Fibroblast of lung (primary cell): ENCODE measurements at places on chromosomes 16 and 17. TPM values are rescaled to one million over a fixed set of nuclear protein-coding genes. Genes with fewer than 3 reads are reported as not detected.

DNA sequence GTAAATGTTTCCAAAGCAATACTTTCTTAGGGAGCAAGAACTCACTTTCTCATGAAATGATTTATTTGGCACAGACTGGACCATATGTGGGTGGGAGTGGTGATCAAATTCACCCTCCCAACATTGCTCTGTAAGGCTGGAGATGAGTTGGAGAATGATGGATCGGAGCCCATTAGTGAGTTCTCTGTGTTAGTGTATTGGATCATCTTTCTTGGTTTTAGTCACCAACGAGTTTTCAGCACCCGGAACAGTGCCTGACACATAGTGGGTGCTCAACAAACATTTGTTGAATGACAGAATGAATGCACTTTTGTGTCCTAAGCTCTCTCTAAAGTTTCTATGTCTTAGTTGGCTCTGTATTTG is 104.5 kb upstream of the FAM20A start:
- DNase-seq: no peak
- no peaks in the 10 kb centered on the region for H3K27me3 ChIP-seq
- H3K4me3 ChIP-seq: no peak overlapping the region
- H3K36me3 ChIP-seq: no peaks in the 10 kb centered on the region

GRCh38 chr16:2591476-2592240 is 53.8 kb downstream of the PDPK1 start:
- no peaks in the 10 kb centered on the region for H3K4me1 ChIP-seq
- DNase-seq: no peak
- peaks cover 19% of the 10 kb centered on the region for H3K36me3 ChIP-seq
- H3K27ac ChIP-seq: no peak overlapping the region
- no peak overlapping the region for H3K4me3 ChIP-seq

DNA sequence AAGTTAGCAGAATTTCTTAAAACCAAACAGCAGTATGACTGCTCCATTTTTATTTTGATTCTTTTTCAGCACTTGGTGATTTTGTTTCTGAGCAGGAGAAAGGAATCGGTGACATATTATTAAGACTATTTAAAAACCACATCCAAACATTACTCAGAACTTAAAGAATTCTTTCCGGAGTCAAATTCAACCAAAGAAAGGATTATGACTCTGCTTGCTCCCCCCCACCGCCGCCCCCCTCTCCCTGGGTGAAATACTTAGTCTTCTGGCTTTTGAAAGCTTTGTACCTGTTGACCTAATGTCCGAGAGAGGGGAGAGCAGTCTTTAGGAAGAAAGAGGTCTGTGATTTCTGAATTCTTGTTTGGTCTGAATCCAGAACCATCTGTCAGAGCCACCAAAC is 17.9 kb upstream of the COL1A1 start:
- peaks cover 41% of the 10 kb centered on the region for H3K4me1 ChIP-seq
- H3K4me3 ChIP-seq: peak overlapping the region; percentile 17
- no peaks in the 10 kb centered on the region for H3K36me3 ChIP-seq
- no peaks in the 10 kb centered on the region for H3K27me3 ChIP-seq
- peak; percentile 94 for DNase-seq

GRCh38 chr16:21684199-21684598 is 20.4 kb downstream of the OTOA start:
- peaks cover 3% of the 10 kb centered on the region for H3K27me3 ChIP-seq
- DNase-seq: no peak
- H3K4me1 ChIP-seq: no peaks in the 10 kb centered on the region
- no peaks in the 10 kb centered on the region for H3K36me3 ChIP-seq
- no peak overlapping the region for H3K27ac ChIP-seq

DNA sequence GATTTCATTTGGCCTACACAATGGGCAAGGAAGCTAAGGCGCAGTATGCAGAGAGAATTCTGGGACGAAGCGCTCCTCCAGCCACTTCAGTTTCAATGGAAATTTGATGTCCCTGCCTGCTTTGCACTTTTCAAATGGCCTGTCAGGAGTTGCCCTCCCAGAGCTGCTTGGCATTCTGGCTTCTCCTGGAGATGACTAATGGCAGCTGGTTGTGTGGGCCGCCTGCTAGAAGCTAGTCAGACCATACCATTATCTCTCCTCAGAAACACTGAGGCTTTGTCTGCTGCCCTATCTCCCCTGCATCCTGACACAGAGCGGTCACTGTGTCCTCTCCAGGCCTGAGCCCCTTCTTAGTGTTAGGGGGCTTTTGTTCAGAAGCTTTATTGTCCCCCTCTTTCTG is 180.1 kb downstream of the SPECC1 start:
- no peak overlapping the region for H3K4me3 ChIP-seq
- no peaks in the 10 kb centered on the region for H3K36me3 ChIP-seq
- DNase-seq: no peak
- H3K4me1 ChIP-seq: peaks cover 22% of the 10 kb centered on the region
- no peaks in the 10 kb centered on the region for H3K27me3 ChIP-seq
- no peak overlapping the region for H3K27ac ChIP-seq

DNA sequence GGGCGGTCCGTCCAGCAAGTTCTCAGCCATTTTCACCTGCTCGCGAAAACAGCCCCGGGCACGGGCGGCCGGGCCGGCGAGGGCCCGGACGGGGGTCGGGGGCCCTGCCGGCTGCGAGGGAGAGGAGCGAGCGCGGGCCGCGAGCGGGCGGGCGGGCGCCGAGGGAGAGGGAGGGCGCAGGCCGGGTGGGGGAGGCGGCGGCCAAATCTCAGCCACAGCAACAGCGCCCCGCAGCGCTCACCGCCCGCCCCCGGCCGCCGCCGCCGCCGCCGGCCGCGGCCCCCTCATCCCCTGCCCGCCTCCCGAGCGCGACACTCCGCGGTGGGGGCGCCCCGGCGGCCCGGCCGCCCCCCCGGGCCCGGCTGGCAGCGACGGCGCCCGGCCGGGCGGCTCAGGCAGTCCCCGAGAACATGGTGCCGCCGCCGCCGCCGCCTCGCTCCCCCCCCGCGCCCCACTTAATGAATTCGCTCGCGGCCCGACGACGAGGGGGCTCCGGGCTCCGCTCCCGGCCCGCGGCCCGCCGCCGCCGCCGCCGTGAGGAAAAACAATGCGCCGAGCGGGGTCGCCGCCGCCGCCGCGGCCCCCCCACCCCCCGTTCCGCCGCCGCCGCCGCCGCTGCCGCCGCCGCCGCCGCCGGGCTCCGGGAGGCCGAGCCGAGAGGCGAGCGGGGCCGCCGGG is 487 bp downstream of the CREBBP start:
- no peaks in the 10 kb centered on the region for H3K27me3 ChIP-seq
- H3K4me1 ChIP-seq: peaks cover 6% of the 10 kb centered on the region
- no peak overlapping the region for H3K27ac ChIP-seq
- peak overlapping the region; percentile 81 for H3K4me3 ChIP-seq

DNA sequence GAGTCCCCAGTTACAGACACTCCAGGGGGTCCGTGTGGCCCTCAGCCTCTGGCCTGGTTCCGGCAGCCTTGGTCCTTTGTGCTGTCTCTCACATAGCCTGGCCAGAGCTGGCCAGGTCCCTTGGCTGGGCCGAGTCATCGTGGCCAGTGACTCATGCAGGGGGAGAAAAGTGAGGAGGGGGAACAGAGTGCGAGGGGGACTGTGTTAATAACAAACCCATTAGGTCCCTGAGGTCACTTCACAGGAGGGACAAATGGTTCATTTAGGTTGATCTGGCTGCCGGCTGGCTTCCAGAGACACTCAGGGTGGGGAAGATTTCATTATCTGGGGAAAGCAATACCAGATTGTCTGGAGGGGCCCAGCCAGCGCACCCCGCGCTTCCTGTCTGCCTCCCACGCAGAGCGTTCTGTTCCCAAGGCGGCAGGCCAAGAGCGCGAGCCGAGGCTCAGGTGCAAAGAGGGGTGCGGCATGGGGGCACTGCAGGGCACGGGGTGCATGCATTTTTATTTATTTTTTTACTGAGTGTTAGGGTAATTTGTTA is 223.1 kb downstream of the SEC14L1 start:
- no peak overlapping the region for H3K27ac ChIP-seq
- H3K27me3 ChIP-seq: no peaks in the 10 kb centered on the region
- peaks cover 22% of the 10 kb centered on the region for H3K4me1 ChIP-seq
- no peaks in the 10 kb centered on the region for H3K36me3 ChIP-seq
- H3K4me3 ChIP-seq: no peak overlapping the region

- H3K27ac ChIP-seq: no peak overlapping the region
- no peaks in the 10 kb centered on the region for H3K4me1 ChIP-seq
- DNase-seq: no peak
- no peak overlapping the region for H3K4me3 ChIP-seq
- H3K36me3 ChIP-seq: no peaks in the 10 kb centered on the region
Measured at GRCh38 chr17:55057184-55057583, 88.6 kb downstream of the STXBP4 start.

DNA sequence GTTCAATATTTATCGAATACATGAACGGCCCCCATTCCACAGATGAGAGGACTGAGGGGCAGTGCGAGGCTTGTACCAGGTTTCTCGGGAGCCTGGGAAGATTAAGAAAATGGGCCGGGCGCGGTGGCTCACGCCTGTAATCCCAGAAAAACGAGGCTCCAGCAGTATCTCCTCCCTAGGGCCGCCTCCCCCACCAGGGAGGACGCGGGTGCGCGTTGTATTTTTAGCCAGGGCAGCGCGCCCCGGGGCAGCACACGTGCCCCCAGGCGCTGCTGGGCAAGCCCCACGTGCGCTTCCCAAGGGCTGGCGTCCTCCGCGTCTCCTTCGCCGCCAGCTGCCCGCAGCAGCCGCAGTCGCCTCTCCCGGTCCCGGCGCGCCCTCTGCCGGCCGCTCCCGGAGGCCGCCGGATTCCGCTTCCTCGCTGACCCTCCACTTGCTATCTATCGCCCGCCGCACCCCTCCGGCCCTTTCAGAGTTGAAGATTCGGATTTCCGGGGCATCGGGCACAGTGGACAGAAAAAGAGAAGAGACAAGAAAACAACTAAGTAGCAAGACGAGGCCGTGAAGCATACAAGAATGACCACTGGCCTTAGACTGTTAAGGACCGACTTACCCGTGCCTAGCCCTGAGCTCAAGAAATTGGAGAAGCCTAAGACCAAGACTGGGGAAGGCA is 1.9 kb upstream of the YBX2 start:
- no peaks in the 10 kb centered on the region for H3K4me1 ChIP-seq
- no peak overlapping the region for H3K4me3 ChIP-seq
- no peaks in the 10 kb centered on the region for H3K36me3 ChIP-seq
- H3K27ac ChIP-seq: no peak overlapping the region
- DNase-seq: peak; percentile 67
- peaks cover 28% of the 10 kb centered on the region for H3K27me3 ChIP-seq

GRCh38 chr16:72270531-72270930 is 98.6 kb upstream of the PMFBP1 start:
- H3K4me3 ChIP-seq: no peak overlapping the region
- H3K4me1 ChIP-seq: no peaks in the 10 kb centered on the region
- no peaks in the 10 kb centered on the region for H3K27me3 ChIP-seq
- DNase-seq: no peak
- H3K36me3 ChIP-seq: no peaks in the 10 kb centered on the region

DNA sequence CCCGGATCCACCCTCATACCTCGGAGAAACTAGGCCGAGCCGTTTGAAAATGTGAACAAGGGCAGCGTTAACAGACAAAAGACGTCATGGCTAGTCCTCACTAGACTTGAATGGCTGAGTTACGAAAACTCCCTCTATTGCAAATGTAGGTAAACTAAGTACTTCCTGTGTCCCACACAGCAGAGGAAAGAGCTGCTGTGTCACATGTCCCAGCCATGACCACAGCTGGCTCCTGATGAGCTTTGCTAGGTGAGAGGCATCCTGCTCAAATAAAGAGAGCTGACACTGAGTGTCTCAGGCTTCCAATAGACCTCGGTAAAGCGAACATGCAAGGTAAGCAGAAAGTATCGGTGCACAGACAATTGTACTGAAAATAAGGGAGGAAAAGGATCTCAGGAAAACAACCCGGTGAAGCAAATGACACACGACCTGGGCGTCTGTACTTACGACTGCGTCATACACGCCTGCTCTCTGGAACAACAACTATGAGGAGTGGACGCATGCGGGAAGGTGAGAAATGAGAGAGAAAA is 26.0 kb downstream of the TMEM204 start:
- H3K27ac ChIP-seq: no peak overlapping the region
- H3K27me3 ChIP-seq: no peaks in the 10 kb centered on the region
- H3K4me1 ChIP-seq: no peaks in the 10 kb centered on the region
- no peak for DNase-seq

Gene DHX38
- 31.4 and 44.0 TPM in 2 replicates for polyA plus RNA-seq

Gene SHCBP1
- 13.0 and 52.0 TPM in 2 replicates for polyA plus RNA-seq

Gene SPAG7
- polyA plus RNA-seq: 80.8 and 83.0 TPM in 2 replicates

Gene SLFN13
- 1.3 TPM in 2 replicates for polyA plus RNA-seq

Gene SNN
- polyA plus RNA-seq: 17.5 and 19.8 TPM in 2 replicates

Gene MPO
- polyA plus RNA-seq: 0.01 TPM in 2 replicates

Gene TSEN54
- polyA plus RNA-seq: 5.3 and 10.1 TPM in 2 replicates
